ENCODE measurements at places on chromosomes 11 and 22.

DNA sequence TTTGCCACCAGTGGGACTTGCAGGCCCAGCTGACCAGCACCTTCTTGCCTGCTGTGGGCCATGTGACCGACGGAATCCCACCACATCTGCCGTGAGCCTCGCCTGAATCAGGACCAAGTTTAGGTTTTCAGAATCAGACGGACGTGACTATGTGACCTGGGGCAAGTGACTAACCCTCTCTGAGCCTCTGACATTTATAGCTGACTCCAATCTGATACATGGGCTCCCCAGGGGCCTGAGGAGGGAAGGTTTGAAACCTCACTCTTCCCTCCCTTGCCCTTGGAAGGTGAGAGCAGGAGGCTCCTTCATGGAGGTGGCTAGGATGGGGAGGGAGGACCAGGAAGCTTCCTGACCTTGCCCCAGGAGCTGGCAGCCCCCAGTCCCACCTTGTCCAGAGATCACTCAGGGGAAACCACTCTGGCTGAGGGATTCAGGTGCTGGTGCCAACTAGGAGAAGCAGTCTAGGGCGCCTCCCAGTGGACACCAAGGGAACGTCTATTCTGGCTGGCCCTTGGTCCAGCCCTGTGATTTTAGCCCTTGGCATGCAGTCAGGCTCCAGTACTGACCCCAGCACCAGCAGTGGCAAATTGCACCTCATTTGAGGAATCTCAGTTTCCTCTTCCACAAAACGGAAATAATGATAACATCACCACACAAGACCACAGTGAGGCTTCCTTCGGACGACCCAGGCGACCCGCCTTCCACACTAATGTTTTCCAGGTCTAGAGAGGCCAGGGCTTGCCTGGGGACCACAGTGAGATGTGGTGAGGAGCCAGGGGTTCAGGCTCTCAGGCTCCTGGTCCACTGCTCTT is 47.2 kb upstream of the SYT7 start:
- no peak for DNase-seq

DNA sequence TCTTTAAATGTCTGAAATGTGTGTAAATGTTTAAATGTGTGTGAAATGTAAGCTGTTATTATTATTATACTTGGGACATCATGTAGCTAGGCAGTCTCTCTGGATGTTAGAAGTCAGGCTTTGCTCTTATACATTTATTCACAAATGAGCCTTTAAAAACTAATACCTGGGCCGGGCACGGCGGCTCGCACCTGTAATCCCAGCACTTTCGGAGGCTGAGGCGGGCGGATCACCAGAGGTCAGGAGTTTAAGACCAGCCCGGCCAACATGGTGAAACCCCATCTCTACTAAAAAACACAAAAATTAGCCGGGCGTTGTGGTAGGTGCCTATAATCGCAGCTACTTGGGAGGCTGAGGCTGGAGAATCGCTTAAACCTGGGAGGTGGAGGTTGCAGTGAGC is 21.7 kb upstream of the CTTN start:
- no peak for DNase-seq

DNA sequence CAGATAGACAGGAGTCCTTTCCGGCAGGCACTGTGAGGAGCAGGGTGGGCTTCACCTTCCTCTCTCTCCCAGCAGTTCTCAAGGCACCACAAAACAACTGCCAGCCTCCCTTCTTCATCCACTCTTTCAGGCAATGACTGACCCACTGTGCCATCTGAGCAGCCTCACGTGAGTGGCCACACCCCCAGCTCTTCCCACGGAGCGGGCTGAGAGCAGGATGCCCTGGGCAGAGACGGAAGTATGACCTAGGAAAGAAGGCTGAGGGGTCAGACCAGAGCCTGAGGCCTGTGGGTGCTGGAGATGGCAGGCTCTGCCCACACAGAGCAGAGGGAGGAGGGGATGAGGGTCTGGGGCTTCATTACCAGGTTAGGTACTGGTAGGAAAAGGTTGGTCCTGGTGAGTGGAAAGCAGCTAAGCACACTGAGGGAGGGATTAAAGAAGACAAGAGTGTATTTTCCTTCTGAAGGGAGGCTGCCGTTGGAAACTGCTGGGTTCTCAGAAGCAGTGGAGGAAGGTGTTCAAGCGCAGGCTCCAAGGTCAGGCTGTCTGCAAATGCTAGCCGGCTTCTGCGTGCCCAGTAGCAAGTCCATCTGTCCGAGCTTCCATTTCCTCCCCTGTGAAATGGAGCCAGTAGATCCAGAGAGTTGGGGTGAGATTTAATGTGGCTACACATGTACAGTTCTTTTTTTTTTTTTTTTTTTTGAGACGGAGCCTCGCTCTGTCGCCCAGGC is 4.6 kb downstream of the NLRP6 start:
- DNase-seq = no peak

GRCh38 chr22:26548984-26549383 is 36.7 kb upstream of the TFIP11 start:
- DNase-seq = no peak

- DNase-seq = no peak
Observed at GRCh38 chr11:65454311-65454695, 31.7 kb downstream of the NEAT1 start.

DNA sequence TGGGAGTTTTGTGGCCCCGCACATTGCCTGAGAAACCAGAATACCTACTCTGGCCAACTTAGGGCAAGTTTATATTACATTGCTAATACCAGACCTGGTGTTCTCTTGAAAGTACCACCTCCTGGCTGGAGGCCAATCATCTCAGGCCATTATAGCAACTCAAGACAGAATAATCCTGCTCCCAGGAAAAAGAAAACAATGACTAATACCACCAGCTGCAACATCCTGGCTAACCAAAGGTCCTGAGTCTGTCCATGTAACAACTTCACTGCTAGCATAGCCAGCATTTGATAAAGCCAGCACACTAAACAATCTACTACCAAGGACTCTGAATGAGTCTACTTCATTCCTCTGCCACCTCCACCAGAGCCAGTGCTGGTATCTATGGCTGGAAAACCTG is 1298.7 kb upstream of the CNTN5 start:
- no peak for DNase-seq

GRCh38 chr22:48778308-48779195 is 1049.1 kb downstream of the BRD1 start:
- no peak for DNase-seq

- DNase-seq = no peak
Observed at GRCh38 chr11:77138106-77138649, 10.1 kb downstream of the MYO7A start.

DNA sequence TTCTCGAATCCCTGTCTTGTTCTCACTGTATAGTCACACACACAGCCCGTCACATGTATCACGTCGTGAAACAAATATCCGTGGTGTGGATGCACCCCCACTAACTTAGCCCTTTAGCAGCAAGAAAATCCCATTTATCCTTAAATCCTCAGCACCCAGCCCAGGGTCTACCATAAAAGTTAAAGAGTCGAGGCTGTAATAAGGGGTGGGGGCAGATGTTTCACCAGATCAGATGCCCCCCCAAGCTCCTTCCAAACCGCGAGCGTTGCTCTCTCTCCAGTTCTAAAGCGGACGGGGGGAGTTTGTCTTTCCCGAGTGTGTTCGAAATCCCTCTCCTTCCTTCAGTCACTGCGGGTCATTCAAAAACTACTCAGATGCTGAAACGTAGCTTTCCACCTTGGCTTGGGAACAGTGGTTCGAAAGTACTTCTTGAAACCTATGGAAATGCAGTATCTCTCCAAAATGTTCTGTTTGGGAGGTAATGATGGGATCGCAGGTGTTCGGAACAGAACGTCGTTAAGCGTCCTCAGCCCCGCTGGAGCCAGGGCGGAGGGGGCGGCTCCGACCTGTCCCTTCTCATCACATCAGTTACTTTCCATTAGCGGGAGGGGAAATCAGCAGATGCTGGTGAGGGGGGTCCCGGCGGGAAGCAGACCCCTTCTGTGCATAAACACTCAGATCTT is 156.2 kb downstream of the BRD1 start:
- DNase-seq = no peak

GRCh38 chr11:84056653-84057376 is 770.6 kb upstream of the CCDC90B start:
- DNase-seq = no peak

DNA sequence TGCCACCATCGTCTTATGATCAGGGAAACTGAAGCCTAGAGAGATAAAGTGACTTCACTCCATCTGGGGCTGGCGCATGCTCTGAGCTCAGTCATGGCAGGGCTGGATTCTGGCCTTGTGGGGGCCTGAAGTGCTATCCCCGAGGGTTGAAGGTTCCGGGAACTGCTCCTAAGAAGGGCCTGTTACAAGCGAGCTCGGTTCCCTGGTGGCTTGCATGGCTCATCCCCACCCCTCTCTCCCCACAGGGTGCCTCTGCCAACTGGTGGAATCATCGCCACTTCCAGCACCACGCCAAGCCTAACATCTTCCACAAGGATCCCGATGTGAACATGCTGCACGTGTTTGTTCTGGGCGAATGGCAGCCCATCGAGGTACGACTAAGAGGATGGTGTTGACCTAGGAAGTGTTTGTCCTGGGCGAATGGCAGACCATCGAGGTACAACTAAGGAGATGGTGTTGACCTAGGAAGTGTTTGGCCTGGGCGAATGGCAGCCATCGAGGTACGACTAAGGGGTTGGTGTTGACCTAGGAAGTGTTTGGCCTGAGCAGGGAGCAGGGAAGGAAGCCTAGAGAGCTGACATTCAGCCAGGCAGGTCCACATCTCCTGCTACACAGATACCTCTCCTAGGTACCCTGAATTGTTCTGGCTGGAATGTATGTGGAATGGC is 19.9 kb downstream of the FADS2 start:
- DNase-seq = no peak

DNA sequence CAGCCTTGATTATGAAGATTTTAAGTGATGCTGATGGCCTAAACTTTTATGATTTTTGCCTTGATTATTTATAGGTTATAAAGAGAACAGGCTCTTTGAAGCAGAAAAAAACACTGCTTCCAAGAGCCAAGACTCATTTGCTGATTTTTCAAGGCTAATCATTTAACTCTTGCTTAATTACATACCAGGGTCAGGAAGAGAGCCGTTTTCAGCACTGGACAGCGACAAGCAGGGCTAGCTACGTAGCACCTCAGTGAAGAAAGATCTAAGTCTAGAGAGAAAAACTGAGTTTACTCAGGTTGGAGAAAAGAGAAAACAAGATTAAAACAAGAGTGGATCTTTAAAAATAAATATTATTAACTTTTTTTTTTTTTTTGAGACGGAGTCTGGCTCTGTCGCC is 615.4 kb upstream of the B3GAT1 start:
- no peak for DNase-seq

GRCh38 chr22:30424534-30425326 is 838 bp upstream of the MTFP1 start:
- DNase-seq = no peak

DNA sequence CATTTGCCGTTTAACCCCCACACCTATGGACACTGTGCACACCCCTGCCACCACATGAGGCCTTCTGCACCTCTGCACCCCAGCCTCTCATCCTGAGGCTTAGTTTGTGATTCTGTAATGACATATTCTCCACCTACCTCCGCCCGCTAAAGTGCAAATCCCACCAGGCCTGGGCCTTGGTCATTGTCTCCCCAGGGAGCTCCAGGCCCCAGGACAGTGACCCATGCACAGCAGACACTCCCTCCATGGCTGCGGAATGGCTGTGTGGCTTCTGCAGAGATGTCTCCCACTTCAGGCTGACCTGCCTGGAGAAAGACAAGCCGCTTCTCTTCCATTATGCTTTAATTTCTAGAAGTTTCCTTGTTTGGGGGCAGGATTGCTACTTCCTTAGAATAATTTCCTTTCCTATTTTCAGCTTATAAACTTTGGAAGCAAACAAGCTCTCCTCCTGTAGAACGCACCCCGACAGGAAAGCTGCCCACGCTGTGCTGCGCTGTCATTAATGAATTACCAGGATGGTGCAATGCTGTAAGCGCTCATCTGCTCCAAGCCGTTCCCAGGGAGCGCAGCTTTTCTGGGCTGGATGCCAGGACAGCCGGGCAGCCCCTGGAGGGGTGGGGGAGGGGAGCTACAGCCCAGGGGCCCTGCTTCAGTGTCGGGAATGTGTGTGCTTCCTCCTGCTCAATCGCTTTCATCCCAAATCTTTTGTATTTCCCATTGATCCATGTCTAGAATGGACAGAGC is 618.0 kb downstream of the BRD1 start:
- no peak for DNase-seq

DNA sequence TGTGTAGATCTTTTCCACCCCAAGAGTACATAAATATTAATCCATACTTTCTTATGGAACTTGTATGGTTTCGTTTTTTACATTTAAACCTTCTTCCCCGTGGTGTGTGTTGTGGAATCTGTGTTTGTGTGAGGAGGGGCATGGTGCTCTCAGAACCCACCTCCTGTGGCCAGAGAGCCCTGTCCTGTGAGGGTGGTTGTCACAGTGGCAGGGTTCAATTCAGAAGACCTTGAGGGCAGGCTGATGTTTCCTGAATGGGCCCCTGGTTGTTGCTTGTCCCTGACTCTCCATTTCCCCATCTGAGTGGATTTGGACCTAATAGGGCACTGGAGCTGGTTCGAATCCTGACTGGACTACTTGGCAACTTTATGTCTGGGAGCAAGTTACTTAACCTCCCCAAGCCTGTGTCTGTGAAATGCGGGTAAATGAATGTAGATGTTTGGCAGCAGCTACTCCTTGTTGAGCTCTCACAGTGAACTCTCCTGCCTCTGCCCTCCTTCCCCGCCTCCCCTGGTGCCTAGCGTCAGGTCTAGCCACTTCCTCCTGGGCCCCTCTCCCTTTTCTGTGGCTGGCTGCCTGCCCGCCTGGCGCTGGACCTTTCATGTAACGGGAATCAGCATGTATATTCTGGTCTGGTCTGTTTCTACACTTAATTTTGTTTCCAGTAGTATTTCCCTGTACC is 7.3 kb downstream of the NEAT1 start:
- no peak for DNase-seq

DNA sequence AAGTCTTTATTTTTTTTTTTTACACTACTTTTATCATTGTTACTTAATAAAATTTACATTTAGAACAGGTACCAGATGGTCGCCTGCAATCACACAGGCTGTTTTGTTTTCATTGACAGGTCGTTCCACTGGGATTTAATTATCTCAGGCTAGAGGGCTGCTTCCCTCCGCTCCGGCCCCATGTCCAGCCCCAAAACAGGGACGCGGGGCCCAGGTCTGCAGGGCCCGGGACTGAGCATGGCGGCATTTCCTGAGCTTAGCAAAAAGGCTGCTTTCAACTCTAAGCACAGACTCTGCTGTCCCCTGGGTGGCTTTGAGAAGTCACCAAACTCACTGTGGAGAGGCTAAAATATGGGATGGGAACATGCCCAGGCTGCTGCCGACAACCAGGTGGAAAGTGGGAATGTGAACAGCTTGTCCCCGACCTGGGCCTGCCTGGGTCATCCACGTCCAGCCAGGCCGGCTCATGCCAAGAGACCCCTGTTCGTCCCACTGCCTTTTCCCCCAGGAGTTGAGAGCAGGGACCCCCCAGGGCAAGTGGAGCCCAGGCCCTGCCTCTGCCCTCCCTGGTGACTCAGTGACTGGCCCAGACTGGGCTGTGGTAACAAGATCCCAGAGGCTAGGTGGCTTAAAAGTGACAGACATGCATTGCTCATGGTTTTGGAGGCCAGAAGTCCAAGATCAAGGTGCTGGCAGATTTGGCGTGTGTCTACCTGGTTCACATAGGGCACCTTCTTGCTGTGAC is 150.0 kb downstream of the SHANK2 start:
- no peak for DNase-seq

All from stimulated activated CD8-positive, alpha-beta memory T cell treated with anti-CD3 and anti-CD28 coated beads, Interleukin-4, amount 100 ng/mL, for 4 hours (primary cell).